ENCODE measurements at places on chromosomes 12 and 14. TPM values are rescaled to one million over a fixed set of nuclear protein-coding genes. Genes with fewer than 3 reads are reported as not detected.

MANSC4 gene
- not detected for total RNA-seq

GPR162 gene
- total RNA-seq = 2.2 TPM

MAP1LC3B2 gene
- 0.98 TPM for total RNA-seq

ZC2HC1C gene
- 3.1 TPM for total RNA-seq

ATN1 gene
- total RNA-seq = 109 TPM

BIN2 gene
- total RNA-seq = 2.8 TPM

RNF212B gene
- not detected for total RNA-seq

FGF23 gene
- not detected for total RNA-seq

CLEC9A gene
- total RNA-seq = 0.21 TPM

FOXM1 gene
- 1.2 TPM for total RNA-seq

ELK3 gene
- 21.3 TPM for total RNA-seq

FAM234B gene
- 12.6 TPM for total RNA-seq

HELB gene
- total RNA-seq = 6.6 TPM

DNA sequence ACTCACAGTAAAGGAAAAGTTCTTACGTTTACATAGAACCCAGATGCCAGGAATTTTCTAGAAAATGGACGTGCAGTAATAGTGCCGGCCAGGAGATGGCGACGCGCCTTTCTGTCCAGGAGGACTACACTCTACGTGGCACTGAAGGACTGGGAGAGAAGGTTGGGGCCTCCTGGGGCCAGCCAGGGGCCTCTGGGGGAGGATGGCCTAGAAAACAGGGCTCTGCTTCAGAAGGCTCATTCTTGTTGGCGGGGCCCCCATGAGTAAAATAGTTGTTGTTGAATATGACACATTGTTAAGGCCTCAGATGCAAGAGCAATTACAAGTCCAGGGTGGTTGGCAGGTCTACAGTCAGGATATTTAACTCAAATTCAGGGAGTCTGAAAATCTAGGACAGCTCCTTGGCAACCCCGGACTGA is 120.1 kb upstream of the MAX start:
- H3K36me3 ChIP-seq = no peaks in the 10 kb centered on the region
- no peaks in the 10 kb centered on the region for H3K27me3 ChIP-seq
- H3K4me3 ChIP-seq = no peak overlapping the region
- DNase-seq = no peak

GRCh38 chr14:72516936-72517700 is 376.8 kb downstream of the DPF3 start:
- no peaks in the 10 kb centered on the region for H3K27me3 ChIP-seq
- no peak overlapping the region for H3K4me3 ChIP-seq
- H3K4me1 ChIP-seq = no peaks in the 10 kb centered on the region
- no peak overlapping the region for H3K27ac ChIP-seq
- DNase-seq = peak; percentile 57
- no peaks in the 10 kb centered on the region for H3K36me3 ChIP-seq

GRCh38 chr14:102870994-102871831 is 51.2 kb upstream of the AMN start:
- no peak overlapping the region for H3K27ac ChIP-seq
- H3K4me1 ChIP-seq = no peaks in the 10 kb centered on the region
- DNase-seq = no peak
- no peaks in the 10 kb centered on the region for H3K27me3 ChIP-seq
- peaks cover 7% of the 10 kb centered on the region for H3K36me3 ChIP-seq

DNA sequence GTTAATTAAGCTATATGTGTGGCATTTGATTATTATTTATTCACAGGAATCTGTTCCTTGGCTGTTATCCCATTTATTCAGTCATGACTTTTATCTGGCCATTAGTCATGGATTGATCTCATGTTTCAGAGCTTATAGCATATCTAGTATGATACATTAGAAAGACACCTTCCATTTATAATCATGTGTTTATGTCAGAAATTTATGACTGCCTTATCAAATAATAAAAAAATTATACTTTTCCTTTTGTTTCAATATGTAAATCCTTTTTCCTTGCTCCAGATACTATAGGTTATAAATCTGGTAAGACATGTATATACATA is 248.0 kb upstream of the PDE3A start:
- DNase-seq = no peak
- H3K4me1 ChIP-seq = no peaks in the 10 kb centered on the region
- no peak overlapping the region for H3K27ac ChIP-seq
- no peaks in the 10 kb centered on the region for H3K27me3 ChIP-seq
- H3K36me3 ChIP-seq = no peaks in the 10 kb centered on the region

DNA sequence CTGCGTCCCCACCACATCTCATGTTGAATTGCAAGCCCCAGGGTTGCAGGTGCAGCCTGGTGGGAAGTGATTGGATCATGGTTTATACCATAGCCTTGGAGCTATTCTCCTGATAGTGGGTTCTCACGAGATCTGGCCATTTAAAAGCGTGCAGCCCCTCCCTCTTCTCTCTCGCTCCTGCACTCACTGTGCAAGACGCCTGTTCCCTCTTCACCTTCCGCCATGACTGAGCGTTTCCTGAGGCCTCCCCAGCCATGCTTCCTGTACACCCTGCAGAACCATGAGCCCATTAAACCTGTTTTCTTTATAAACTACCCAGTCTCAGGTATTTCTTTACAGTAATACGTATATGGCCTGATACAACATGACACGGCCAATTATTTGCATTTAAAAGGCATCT is 146.6 kb downstream of the RIMBP2 start:
- H3K36me3 ChIP-seq = no peaks in the 10 kb centered on the region
- H3K27me3 ChIP-seq = no peaks in the 10 kb centered on the region
- DNase-seq = no peak
- H3K4me3 ChIP-seq = no peak overlapping the region

DNA sequence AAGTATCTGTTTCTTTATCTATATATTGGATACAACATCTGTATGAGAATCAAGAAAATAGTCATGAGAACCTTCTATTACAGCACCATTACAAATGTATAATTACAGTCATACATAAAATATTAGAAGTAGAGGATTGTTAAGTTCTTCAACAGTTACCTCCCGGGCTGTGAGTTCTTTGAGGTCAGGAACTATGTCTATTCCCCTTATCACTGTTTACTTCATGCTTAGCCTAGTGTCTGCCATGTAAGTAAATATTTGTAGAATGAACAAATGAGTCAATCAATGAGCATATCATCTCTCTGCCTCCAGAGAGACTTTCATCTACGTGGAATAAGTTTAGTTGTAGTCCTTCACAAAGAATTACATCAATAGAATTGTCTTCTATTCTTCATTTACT is 47.2 kb downstream of the PUS7L start:
- DNase-seq = no peak
- H3K27ac ChIP-seq = no peak overlapping the region

- H3K27me3 ChIP-seq = no peaks in the 10 kb centered on the region
- no peak for DNase-seq
- peaks cover 9% of the 10 kb centered on the region for H3K4me1 ChIP-seq
- H3K4me3 ChIP-seq = no peak overlapping the region
- H3K27ac ChIP-seq = no peak overlapping the region
- no peaks in the 10 kb centered on the region for H3K36me3 ChIP-seq
Measured at GRCh38 chr14:67719866-67720265, 18.2 kb downstream of the RDH12 start.

GRCh38 chr12:7485095-7485494 is 18.5 kb downstream of the CD163 start:
- no peaks in the 10 kb centered on the region for H3K4me1 ChIP-seq
- DNase-seq = no peak
- H3K27ac ChIP-seq = no peak overlapping the region
- H3K36me3 ChIP-seq = no peaks in the 10 kb centered on the region
- no peaks in the 10 kb centered on the region for H3K27me3 ChIP-seq
- H3K4me3 ChIP-seq = no peak overlapping the region

DNA sequence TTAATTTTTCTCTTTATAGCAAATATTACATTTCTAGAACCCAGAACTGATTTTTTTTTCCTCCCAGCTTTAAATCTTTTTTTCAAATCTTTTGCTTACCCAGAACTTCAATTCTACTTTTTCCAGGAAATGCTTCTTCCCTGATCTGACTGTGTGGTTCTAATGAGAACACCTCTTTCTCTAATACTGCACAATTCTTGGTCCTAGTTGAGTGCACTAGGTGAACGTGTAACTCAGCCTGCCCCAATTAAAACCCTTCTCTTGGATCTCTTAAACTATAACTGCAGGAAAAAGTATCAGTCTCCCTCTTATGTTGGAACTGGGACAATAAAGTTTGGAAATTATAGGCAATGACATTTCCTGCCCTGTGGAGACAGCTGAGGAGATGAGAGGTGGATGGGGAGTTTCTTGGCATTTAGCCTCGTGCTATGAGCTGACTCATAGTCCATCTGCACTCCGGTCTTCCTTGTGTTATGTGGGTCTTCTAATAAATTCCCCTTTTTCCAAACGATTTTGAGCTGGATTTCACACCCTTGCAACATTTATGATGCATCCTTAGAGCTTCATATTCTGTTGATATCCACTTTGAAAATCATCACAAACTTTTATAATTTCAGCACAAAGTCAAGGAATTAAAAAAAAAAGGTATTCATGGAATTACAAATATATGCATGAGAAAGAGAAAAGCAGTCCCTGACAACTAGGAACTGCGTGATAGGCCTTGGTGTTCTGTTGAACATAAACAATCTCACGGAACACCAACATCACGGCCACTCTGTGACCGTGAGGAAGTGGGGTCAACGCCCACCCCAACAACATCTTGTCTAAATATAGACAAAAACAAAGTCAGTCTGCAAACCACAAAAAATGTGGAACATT is 52.4 kb downstream of the BRMS1L start:
- H3K4me3 ChIP-seq = no peak overlapping the region
- no peaks in the 10 kb centered on the region for H3K36me3 ChIP-seq
- H3K4me1 ChIP-seq = no peaks in the 10 kb centered on the region
- no peaks in the 10 kb centered on the region for H3K27me3 ChIP-seq

- peak overlapping the region; percentile 95 for H3K27ac ChIP-seq
- H3K36me3 ChIP-seq = no peaks in the 10 kb centered on the region
- DNase-seq = no peak
- H3K4me1 ChIP-seq = peaks cover 48% of the 10 kb centered on the region
- H3K4me3 ChIP-seq = peak overlapping the region; percentile 82
Measured at GRCh38 chr12:6535960-6536847, 1.9 kb downstream of the GAPDH start.

DNA sequence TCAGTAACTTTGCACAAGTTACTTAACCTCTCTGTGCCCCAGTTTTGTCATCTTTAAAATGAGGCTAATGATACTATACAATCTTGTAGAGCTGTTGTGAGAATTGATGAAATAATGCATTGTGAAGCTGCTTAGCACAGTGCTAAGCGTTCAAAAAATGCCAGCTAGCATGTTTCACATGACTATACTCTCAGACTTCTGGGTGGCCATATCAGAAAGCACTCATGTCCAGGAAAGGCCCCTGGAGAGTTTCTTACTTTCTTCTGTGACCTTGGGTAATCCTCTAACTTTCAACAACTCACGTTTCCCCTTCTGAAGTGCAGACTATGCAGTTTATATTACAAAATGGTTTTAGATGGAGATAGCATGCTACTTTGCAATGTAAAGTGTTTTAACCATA is 68.1 kb downstream of the TPH2 start:
- H3K4me3 ChIP-seq = no peak overlapping the region
- H3K4me1 ChIP-seq = no peaks in the 10 kb centered on the region
- no peaks in the 10 kb centered on the region for H3K36me3 ChIP-seq
- H3K27ac ChIP-seq = no peak overlapping the region
- H3K27me3 ChIP-seq = no peaks in the 10 kb centered on the region

DNA sequence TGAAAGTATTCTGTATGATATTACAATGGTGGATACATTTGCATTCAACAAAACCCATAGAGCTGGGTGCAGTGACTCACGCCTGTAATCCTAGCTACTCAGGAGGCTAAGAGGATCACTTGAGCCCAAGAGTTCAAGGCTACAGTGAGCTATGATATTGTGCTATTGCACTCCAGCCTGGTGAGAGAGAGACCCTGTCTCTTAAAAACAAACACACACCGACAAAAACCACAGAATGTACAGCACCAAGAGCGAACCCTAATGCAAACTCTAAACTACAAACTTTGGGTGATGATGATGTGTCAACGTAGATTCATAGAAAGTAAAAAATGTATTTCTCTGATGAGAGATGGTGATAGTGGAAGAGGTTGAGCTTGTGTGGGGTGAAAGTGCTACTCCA is 8.6 kb downstream of the CAPRIN2 start:
- DNase-seq = no peak
- no peak overlapping the region for H3K27ac ChIP-seq
- no peaks in the 10 kb centered on the region for H3K36me3 ChIP-seq
- no peaks in the 10 kb centered on the region for H3K27me3 ChIP-seq

- no peaks in the 10 kb centered on the region for H3K36me3 ChIP-seq
- no peak overlapping the region for H3K4me3 ChIP-seq
- no peak overlapping the region for H3K27ac ChIP-seq
- DNase-seq = no peak
- no peaks in the 10 kb centered on the region for H3K4me1 ChIP-seq
- H3K27me3 ChIP-seq = no peaks in the 10 kb centered on the region
Measured at GRCh38 chr14:61225344-61225743, 55.8 kb downstream of the TMEM30B start.

GRCh38 chr14:61864329-61864898 is 102.2 kb downstream of the SNAPC1 start:
- no peaks in the 10 kb centered on the region for H3K27me3 ChIP-seq
- DNase-seq = no peak
- H3K4me1 ChIP-seq = no peaks in the 10 kb centered on the region
- H3K4me3 ChIP-seq = no peak overlapping the region
- H3K27ac ChIP-seq = no peak overlapping the region
- no peaks in the 10 kb centered on the region for H3K36me3 ChIP-seq

DNA sequence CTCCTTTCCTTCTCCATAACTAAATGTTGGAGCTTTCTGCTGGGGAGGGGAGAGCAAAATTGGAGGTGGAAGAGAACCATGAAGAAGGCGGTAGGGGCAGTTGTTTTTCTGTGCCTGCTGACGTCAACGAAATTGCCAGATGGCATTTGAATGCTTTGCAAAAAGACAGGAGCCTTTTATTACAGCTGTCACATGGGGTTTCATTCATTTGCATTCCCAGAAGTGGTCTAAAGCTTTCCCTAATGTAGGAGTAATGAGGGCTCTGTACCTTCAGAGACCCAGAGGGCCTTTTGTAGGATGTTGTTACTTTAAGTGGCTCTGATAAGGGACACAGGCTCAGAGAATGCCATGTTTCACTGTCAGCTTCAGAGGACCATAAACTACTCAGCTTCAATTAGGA is 107.1 kb upstream of the SLCO1C1 start:
- H3K27me3 ChIP-seq = no peaks in the 10 kb centered on the region
- H3K27ac ChIP-seq = no peak overlapping the region
- no peaks in the 10 kb centered on the region for H3K4me1 ChIP-seq
- no peaks in the 10 kb centered on the region for H3K36me3 ChIP-seq
- no peak for DNase-seq

DNA sequence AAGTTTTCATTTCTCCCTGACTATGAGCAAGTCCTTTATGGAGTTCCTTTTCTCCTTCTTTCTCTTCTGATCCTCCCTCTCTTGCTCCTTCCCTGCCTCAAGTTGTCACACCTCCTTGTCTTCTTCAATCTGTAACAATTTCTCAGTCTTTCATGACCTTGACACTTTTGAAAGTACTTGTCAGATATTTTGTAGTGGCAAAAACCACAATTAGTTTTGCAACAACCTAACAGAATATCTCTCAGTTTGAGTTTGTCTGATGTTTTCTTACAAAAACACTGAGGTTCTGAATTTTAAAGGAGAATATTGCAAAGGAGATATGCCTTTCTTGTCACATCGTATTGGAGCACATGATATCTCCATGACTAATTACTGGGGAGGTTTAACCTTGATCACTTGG is 4.1 kb upstream of the CRADD start:
- no peak overlapping the region for H3K4me3 ChIP-seq
- no peaks in the 10 kb centered on the region for H3K27me3 ChIP-seq
- H3K4me1 ChIP-seq = no peaks in the 10 kb centered on the region
- no peak for DNase-seq
- no peak overlapping the region for H3K27ac ChIP-seq

Data from tibial nerve (tissue), 4 donors.